ENCODE measurements at places on chromosomes 16 and 17.

DNA sequence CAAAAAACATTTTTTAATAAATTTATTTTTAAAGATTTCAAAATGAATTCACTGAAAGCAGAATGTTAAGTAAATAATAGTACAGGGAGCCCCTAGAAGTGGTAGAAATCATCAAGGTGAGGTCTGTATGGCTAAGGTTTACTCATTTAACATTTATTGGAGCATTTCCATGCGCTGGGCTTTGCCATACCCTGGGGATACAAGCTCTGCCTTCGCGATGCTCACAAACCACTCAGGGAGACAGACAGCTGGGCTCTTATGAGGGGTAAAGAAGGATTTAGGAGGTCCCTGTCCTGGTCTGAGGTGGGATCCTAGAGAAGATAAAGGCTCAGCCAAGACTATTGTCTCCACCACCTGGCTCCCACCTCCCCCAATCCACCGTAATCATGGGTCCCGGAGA is 11.3 kb upstream of the LPCAT2 start:
- DNase-seq, result no peak

GRCh38 chr16:1497014-1497598 is 3.9 kb downstream of the TELO2 start:
- no peak for DNase-seq

DNA sequence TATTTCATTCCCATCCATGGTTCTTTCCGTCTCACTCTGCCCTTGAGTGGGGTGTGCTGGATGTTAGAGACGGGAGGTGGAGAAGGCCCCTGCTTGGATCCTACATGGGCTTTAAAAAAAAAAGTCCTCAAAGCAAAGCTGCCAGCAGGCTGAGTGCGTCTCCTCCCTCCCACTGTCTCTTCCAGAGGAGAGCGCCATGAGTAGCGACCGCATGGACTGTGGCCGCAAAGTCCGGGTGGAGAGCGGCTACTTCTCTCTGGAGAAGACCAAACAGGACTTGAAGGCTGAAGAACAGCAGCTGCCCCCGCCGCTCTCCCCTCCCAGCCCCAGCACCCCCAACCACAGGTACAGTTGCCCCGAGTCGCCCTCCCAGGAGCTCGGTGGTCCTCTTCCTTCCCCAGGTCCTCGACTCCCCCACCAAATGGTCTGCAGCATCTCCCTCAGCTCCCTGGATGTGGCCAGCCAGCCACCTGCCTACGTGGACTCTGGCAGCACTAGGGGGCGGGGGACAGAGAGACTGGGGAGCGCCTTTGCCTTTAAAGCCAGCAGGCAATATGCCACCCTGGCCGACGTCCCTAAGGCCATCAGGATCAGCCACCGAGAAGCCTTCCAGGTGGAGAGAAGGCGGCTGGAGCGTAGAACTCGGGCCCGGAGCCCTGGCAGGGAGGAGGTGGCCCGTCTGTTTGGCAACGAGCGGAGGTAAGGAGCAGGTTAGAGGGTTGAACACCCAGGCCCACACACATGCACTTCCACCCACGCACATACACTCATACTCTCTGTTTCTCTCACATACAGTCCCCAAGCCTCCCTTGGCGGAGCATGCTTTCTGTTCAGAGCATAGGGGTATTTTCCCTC is 68.2 kb downstream of the PLD6 start:
- no peak for DNase-seq

- no peak for DNase-seq
Observed at GRCh38 chr16:71780521-71781089, 28.0 kb downstream of the AP1G1 start.

GRCh38 chr16:72938795-72939164 is 109.1 kb downstream of the ZFHX3 start:
- peak; percentile 20 for DNase-seq

- DNase-seq, result no peak
Observed at GRCh38 chr16:13561291-13562070, 358.5 kb upstream of the ERCC4 start.

- DNase-seq, result no peak
Observed at GRCh38 chr16:959232-960040, 11.3 kb downstream of the LMF1 start.

GRCh38 chr16:72950669-72951068 is 97.3 kb downstream of the ZFHX3 start:
- no peak for DNase-seq

DNA sequence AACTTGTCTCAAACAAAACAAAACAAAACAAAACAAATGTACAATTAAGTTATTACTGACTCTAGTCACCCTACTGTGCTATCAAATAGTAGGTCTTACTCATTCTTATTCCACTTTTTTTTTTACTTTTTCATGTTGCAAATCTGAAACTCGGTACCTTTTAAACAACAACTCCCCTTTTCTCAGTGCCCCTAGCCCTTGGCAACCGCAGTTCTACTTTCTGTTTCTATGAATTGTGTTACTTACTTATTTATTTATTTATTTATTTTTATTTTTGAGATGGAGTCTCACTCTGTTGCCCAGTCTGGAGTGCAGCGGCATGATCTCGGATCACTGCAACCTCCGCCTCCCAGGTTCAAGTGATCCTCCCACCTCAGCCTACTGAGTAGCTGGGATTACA is 104.0 kb downstream of the SLC39A11 start:
- no peak for DNase-seq

DNA sequence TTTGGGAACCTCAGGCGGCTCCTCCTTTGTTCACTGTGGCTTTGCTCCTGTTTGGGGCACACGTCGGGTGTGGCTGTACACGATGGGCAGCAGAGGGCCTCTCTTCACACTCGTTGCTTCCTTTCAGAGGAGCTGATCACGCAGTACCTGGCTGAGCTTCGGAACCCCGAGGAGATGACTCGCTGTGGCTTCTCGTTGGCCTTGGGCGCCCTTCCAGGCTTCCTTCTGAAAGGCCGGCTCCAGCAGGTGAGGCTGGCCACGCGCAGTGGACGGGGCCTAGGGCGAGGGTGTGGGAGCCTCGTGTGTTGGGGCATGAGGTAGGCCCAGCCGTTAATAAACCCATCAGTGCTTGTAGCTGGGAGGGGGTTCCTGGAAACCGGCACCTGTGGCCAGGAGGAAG is 85.0 kb upstream of the ZNF750 start:
- DNase-seq, result peak; percentile 31

Data from RWPE1 (cell line).